Right hindlimb (tissue), 1 donor: ENCODE measurements at places on chromosomes 2 and 18.

GRCh38 chr2:212953170-212953920, 198.1 kb downstream of the IKZF2 start:
- no peak for DNase-seq

DNA sequence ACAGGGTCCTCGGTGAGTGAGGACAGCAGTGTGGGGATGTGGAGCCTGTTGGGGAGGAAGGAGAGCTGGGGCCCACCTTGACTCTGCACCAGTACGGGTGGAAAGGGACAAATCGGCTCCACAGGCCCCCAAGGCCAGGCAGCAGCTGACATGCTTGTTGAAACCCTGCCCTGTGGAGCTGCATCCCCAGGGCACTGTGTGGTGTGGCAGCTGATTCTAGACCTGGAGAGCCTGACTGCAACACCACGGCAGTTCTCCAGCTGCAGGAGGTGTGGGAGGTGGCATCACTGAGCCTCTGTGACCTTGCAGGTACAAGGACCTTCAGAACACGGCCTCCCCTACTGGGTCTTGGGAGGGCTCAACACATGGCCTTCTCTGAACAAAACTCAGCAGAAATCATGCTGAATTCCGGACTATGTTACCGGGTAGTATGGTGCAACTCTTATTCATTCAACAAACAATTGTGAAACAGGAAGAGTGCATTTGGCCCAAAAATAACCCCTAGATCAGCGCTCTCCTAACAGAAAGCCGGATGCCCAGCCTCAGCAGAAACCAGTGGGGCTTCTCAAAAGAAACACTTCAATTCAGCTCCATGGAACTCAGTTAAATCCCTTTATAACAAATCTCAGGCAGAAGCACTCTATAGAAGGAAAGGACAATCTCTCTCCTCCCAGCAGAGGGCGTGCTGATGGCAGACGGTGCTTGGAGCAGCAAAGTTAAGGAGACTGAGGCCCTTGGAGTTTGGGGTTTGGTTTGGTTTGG, 104.4 kb upstream of the SALL3 start:
- DNase-seq = no peak

GRCh38 chr2:216344206-216344949, 27.9 kb downstream of the MARCHF4 start:
- DNase-seq = no peak

- no peak for DNase-seq
These were observed 29.8 kb upstream of the ACTG2 start for GRCh38 chr2:73862987-73863386.

DNA sequence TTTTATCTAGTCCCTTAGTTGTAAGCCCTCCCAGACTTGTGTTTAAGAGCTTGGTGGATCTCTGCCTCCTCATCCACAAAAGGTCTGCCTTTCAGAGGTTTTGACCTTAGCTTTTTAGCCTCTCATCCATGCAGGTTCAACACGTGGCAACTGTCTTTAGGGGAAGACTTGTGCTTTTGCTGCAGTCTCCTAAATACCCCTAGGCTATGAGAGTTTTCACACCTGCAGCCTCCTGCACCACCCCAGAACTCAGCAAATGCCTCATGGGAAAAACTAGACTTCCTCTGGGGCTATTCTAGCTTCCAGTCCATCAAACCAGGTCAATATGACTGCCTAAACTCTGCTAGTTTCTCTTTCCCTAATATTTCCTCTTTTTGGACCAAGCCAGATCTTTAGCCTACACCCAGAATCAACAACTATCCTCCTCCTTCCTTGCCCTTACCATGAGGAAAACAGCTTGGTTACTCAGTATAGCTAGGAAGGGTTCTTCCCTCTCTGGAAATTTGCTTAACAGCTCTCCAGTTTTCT, 132.3 kb upstream of the RIOK3 start:
- DNase-seq = no peak

- no peak for DNase-seq
These were observed 543.0 kb downstream of the PLCL1 start for GRCh38 chr2:198347349-198347748.
